H4 (cell line): ENCODE measurements at places on chromosomes 2 and 18.

- DNase-seq = no peak
Observed at GRCh38 chr2:37243435-37243834, 12.0 kb downstream of the NDUFAF7 start.

GRCh38 chr2:69944756-69945155, 16.7 kb downstream of the ASPRV1 start:
- DNase-seq = no peak

GRCh38 chr2:70456585-70457495, 96.8 kb downstream of the TGFA start:
- no peak for DNase-seq

DNA sequence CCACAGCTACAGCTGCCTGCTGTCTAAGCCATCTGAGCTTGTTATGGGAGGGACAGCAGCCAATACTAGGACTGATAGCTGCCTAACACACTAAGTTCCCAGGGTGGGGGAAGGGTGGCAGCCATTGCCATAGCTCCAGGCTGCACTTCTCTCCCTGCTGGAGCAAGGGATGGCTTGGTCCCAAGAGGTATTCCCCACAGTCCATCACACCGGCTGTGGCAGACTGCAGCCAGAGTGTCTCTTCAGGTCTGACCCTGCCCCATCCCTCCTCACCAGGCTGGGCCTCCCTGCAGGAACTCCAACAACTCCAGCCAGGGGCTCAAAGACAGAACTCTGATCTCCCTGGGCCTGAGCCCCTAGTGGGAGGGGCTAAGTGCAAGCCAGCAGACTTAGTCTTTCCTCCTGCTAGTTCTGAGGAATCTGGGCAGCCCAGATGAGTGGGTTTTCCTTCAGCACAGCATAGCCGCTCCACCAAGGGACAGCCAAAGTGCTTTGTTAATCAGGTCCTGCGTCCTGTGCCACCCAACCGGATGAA, 632.1 kb downstream of the SOCS6 start:
- DNase-seq = no peak

DNA sequence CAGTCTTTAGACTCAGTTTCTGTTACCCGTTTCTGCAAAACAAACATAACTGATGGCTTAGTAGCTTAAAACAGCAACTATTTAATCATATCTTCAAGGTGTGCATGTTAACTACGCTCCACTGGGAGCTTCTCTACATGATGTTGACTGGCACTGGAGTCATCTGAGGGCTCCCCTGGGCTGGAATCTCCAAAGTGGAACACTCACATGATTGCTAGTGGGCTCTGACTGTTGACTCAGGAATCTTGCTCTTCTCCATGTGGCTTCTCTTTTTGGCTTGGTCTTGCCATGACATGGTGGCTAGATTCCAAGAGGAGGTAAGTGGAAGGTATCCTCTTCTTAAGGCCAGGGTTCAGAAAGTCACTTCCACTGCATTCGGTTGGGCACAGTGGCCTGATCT, 160.8 kb downstream of the PMAIP1 start:
- no peak for DNase-seq

DNA sequence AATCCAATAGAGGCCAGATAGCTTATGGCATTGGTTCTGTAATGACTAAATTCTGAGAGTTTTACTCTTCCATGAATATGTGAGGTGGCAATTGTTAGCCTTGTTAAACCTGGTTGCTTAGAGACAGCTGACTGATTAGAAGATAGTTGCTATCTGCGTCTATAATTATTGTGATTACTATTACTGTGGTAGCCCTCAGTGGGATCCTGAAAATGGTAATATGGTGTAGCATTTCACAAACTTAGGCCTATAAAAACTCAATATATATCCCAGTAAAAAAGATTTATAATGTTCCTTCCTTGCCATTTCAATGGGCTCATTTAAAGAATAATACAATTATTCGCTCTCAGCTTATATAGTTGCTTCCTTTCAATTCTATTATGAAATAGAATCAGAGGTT, 405.8 kb upstream of the CDH2 start:
- DNase-seq = no peak

DNA sequence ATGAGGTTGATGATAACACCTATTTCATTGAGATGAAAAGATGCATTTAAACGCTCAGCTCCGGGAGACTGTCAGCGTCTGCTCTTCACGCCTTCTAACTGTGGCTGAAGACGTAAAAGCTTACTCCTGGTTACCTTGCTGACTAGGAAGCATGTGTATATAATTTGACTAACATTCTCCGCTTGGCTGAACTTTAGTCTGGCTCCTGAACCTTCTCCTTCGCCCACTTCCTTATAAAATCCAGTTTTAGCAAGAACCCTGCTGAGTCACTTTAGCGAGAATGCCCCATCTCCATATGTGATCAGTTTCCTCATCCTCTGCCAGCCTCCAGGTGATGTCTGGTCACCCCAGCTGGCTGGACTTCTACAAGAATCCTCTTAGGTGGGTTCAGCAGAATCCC, 12.7 kb upstream of the CREG2 start:
- DNase-seq = no peak

DNA sequence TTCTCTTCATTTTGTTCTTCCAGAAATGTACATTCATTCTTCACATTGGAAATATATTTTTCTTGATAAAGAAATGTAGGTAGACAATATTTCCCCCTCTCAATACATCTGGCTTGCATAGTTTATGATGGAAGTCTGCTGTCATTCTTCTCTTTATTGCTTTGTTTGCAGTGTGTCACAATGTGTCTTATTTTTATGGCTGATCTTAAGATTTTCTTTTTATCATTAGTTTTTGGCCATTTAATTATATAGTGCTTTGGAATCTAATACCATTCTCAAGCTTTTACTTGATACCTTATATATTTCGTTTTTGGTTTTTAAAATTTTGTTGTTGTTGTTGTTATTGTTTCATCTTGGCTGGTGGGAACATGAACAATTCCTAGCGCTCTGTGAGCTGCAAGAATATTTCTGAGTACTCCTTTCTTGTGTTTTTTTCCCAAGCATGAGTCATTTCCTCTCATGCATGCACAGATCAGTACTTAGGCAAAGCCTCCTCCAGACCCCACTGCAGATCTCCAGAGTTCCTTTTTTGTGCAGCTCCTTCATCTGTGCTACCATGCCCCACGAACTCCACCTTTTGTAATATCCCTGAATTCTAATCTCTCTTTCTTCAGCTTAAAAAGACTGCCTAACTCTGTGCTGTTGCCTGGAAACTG, 13.7 kb upstream of the MMADHC start:
- no peak for DNase-seq

DNA sequence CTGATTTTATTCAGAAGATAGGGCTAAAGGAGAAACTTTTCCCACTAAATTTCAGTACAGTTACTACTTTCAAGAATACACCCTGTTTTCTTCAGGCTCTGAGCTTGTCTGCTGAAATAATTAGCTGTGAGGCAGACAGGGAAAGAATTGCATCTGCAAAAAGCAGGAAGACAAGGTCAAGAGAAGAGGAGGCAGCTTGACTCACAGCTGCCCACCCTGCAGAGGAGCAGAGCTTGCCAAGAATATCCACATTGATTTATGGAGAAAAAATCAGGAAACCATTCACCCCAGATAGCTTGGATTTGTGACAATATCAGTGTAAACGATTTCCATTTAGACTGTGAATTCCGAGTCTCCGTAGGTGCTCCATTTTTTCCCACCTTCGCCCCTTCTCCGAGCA, 49.0 kb downstream of the ACTR2 start:
- no peak for DNase-seq

- no peak for DNase-seq
Observed at GRCh38 chr2:226981791-226982326, 146.0 kb downstream of the RHBDD1 start.

- DNase-seq = no peak
Observed at GRCh38 chr2:183383854-183384253, 259.6 kb downstream of the NUP35 start.

GRCh38 chr2:184814421-184814820, 216.1 kb downstream of the ZNF804A start:
- no peak for DNase-seq

GRCh38 chr18:4557502-4557901, 102.4 kb upstream of the DLGAP1 start:
- no peak for DNase-seq

DNA sequence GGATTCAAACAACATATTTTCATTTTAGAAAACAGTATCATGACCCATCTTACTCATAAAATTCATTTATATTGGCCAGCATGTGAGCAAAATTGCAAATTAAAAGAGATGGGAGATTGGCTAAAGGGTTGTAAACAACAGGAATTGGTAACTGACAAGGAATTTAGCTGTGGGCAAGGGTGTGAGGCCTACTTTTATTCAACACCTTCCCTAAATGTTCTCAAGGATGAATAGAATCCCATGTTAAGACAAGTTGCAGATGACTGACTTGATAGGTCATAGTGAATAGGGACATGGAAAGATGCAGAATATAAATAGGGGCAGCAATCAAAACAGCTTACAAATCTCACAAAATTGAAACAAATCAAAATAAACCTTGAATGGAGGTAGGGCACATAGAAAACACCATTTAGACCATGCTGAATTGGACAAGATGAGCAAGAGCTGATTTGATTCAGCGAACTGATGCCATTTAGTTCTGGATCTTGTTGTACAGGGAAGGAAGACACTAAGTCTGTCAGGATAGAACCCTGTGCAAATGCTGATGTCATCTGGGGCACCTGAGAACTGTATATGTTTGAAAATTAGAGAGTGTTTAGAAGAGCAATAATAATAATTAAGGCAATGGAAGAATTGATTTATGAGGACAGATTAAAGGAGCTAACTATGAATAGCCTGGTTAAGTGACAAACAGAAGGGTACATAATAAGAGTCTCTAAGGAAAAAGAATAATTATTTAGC, 509.7 kb downstream of the ZEB2 start:
- no peak for DNase-seq

DNA sequence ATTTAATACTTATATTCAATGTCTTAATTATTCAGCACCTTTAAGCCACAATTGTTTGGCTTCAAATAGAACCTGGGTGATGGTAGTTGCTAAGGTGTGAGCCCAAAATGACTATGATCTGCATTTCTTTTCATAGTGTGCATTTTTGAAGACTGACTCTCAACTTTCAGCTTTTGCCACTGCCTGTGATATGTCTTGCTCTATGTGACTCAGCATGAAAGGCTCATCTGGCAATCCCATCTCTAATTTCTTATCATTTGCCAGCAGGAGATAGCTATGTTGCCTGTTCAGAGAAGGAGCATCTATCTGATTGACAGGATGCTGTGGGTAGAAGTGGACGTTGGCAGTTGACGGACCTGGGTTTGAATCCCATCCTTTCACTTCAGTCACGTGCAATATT, 34.5 kb upstream of the CCDC93 start:
- DNase-seq = no peak

DNA sequence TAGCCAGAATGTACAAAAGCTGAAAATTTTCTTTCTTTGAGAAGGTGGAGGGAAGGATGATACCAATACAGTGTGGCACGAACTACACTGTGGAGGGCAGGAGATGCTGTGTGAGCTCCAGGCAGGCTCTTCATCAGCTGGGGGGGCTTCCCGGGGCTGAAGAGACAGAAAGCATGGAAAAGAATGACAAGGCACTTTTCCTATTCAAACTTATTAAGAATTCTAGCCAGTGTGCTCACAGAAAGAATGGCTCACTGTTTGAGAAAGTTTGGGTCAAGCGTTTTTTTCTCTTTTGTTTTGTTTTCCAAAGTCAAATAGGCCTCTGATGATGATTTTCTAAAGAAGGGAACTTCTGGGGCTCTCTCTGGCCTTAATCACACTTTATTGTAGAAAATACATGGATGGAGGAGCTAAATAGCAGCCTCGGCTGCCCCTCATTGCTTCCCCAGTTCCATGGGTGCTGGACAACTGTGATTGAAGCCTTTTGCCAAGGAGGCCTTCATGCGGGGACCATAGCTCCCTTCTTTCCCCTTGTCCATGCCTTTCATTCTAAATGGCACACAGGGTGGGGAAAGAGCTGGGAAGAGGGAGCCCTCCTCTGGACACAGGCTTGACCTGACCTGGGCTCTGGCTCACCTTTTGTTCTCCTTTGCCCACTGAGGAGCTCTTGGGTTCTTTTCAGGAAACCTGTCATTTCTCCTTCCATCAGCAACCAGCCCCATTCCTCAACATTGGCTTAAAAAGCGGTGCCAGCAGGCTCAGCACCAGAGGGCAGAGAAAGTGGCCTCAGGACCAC, 130.6 kb downstream of the TDRD15 start:
- no peak for DNase-seq

DNA sequence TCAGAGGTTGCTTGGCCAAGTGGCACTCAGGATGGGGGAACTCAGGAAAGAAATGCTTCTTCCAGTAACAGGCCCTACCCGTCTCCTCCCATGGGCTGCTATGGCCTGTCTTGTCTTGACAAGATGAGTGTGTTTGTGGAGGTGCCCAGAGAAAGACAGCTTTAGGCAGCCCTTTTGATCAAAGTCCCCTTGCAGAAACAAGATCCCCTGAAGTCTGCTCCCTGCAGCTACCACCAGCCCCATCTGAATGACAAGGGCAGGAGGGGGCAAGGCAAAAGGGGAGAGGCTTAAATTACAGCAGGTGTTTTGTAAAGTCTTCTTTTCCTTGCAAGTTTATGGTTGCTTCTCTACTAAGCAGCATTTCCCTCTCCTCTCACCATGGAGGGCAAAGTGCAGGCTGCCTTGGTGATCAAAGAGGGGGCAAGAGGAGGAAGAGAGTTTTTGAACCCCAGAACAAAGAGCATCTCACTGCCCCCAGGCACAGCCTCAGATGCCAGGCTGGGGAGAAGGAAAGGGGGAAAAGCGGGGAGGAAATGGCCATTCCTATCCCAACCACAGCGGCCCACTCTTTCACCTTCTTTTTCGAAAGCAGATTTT, 6.7 kb downstream of the EVA1A start:
- DNase-seq = no peak

DNA sequence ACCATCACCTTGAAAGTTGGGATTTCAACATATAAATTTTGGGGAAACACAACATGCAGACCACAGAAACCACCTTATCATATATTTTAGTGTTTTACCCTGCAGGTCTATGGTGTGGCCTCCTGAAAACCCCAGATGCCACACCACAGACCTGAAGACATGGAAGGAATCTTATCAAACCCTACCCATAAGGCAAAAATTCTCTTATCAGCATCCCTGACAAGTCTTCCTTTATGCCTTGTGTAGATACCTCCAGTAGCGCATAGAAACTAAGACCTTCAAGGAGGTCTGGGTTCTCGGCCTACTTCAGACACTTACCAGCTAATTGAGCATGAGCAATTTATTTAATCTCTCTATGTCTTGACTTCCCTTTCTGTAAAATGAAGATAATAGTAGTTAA, 59.1 kb upstream of the SLC14A2 start:
- DNase-seq = no peak
